A549 (cell line): ENCODE measurements at places on chromosomes 1 and 21. TPM values are rescaled to one million over a fixed set of nuclear protein-coding genes. Genes with fewer than 3 reads are reported as not detected.

Gene HCRTR1
- polyA plus RNA-seq, result not detected in 3 replicates

Gene HOOK1
- 0.45 to 0.47 TPM (median 0.46 TPM) in 3 replicates for polyA plus RNA-seq

Gene CCDC27
- not detected in 3 replicates for polyA plus RNA-seq

Gene CASP9
- polyA plus RNA-seq, result 11.0 to 13.3 TPM (median 11.6 TPM) in 3 replicates

Gene SNRNP40
- 45.3 to 50.2 TPM (median 47.4 TPM) in 3 replicates for polyA plus RNA-seq

Gene PDZK1
- 1.3 to 1.5 TPM (median 1.5 TPM) in 3 replicates for polyA plus RNA-seq

Gene LYSMD1
- 7.0 to 7.3 TPM (median 7.3 TPM) in 3 replicates for polyA plus RNA-seq

Gene MEX3A
- polyA plus RNA-seq, result 3.3 to 4.9 TPM (median 4.4 TPM) in 3 replicates

Gene AMY1C
- not detected in 3 replicates for polyA plus RNA-seq

Gene ADAR
- 71.7 to 76.1 TPM (median 76.0 TPM) in 3 replicates for polyA plus RNA-seq

Gene PLA2G2A
- polyA plus RNA-seq, result 0.13 TPM in 2 of 3 replicates, not detected in the other

Gene MMEL1
- polyA plus RNA-seq, result not detected in 3 replicates

Gene AMY1A
- not detected in 3 replicates for polyA plus RNA-seq

Gene TRNP1
- 68.5 to 86.3 TPM (median 73.9 TPM) in 3 replicates for polyA plus RNA-seq

Gene ZBTB8B
- 0.01 to 0.03 TPM (median 0.03 TPM) in 3 replicates for polyA plus RNA-seq

Gene KRTAP19-1
- polyA plus RNA-seq, result not detected in 3 replicates

Gene EFCAB7
- 3.8 to 4.6 TPM (median 4.0 TPM) in 3 replicates for polyA plus RNA-seq

Gene FCGR2B
- not detected in 3 replicates for polyA plus RNA-seq

Gene SLC9C2
- polyA plus RNA-seq, result not detected in 3 replicates

Gene CRYZL1
- polyA plus RNA-seq, result 15.2 to 17.4 TPM (median 15.6 TPM) in 3 replicates

Gene RXFP4
- 0.06 TPM in 1 of 3 replicates, not detected in the others for polyA plus RNA-seq

Gene SMPDL3B
- polyA plus RNA-seq, result 1.5 to 1.8 TPM (median 1.7 TPM) in 3 replicates

Gene TOR3A
- 44.5 to 48.9 TPM (median 46.4 TPM) in 3 replicates for polyA plus RNA-seq

Gene CHIA
- polyA plus RNA-seq, result not detected in 3 replicates

Gene GJA5
- not detected in 3 replicates for polyA plus RNA-seq

Gene CD1B
- polyA plus RNA-seq, result not detected in 3 replicates

Gene KHDRBS1
- 107 to 110 TPM (median 109 TPM) in 3 replicates for polyA plus RNA-seq

Gene NCDN
- polyA plus RNA-seq, result 15.7 to 17.0 TPM (median 16.8 TPM) in 3 replicates

Gene ZNF678
- polyA plus RNA-seq, result 2.9 to 3.5 TPM (median 3.2 TPM) in 3 replicates

Gene TMEM269
- 0.08 to 0.21 TPM (median 0.15 TPM) in 3 replicates for polyA plus RNA-seq

Gene FCRL6
- polyA plus RNA-seq, result not detected in 3 replicates

Gene C1QTNF12
- 0.76 to 0.98 TPM (median 0.83 TPM) in 3 replicates for polyA plus RNA-seq

Gene GPR153
- polyA plus RNA-seq, result 1.1 to 1.5 TPM (median 1.4 TPM) in 3 replicates

Gene C8A
- polyA plus RNA-seq, result not detected in 3 replicates
